ENCODE measurements at places on chromosomes 3 and 15.

GRCh38 chr3:34924961-34925360 lies 714.4 kb upstream of the ARPP21 start:
- DNase-seq: no peak

DNA sequence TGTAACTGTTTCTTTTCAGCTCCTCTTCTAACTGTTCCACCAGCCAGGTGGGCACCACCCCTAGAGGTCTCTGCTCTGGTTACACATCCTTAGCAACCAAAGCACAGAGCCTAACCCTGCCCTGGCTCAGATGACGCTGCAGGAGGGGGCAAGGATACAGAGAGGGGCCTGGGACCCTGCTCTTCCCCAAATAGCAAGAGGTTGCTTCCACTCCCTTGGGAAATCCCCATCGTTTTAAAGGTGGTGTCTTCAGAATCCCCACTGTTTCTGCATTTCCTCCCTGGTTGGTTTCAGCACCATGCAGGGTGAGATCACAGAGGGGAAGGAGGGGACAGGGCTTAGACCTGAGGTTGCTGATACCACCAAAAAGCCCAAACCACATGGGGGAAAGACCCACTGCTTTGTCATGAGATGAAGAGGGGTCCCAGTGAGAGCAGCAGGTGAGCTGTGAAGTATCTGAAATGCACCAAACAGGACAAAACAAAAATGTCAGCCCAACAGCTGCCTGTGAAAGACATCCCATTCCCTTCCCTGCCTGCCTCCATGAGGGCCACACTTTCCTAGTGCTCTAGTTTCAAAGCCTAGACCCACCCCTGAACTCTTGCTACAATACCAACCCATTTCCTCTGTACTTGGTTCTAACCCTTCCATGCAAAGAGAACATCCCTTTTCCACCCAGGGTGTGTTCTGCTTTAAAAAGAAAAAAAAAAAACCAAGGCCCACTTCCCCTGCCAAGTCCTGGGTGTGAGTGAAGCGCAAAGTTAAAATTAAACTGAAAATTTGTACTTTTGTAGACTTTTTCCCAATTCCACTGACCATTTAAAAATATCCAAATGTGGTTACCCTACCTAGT lies 29.0 kb downstream of the ANP32A start:
- DNase-seq: no peak

GRCh38 chr3:18890449-18890848 lies 257.9 kb upstream of the KCNH8 start:
- no peak for DNase-seq

DNA sequence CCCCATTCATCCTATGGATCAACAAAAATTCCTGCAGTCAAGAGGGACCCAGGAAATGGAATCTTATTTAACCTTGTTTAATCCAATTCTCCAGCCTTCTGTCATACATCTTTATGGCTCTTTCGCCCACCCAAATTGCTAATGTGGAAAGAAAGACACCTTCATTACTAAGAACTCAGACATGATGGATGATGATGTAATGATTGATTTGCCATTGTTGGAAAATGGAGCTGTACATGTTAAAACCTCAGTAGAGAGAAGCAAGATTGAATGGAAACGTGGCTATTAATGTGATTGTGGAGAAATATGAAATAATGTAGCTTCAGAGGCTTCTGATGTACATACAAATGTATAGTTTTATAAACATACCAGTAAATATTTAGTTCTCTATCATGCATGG lies 15.7 kb upstream of the PTPRG start:
- DNase-seq: no peak

GRCh38 chr3:88336894-88337293 lies 187.1 kb downstream of the C3orf38 start:
- no peak for DNase-seq

All from K562 (cell line).